Neural progenitor cell (in vitro differentiated cells): ENCODE measurements at places on chromosomes 6 and 20.

- H3K36me3 ChIP-seq = no peaks in the 10 kb centered on the region
- no peak for DNase-seq
- H3K4me1 ChIP-seq = peaks cover 30% of the 10 kb centered on the region
- peaks cover 27% of the 10 kb centered on the region for H3K27me3 ChIP-seq
Observed at GRCh38 chr20:62820208-62820961, 3.5 kb downstream of the COL9A3 start.

DNA sequence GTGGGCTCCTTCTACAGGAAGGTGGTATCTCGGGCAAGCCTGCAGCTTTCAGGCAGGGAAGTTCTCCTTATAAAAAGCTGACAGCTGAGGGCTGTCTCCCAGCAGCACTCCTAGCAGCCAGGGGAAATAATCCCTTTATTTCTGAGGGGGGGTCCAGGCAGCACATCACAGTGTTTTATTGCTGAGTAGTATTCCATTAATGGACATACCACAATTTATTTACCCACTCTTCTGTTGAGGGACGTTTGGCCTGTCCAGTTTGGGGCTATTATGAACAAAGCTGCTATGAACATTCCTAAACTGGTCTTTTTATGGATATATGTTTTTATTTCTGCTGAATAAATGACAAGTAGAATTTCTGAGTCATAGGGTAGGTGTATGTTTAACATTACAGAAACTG is 20.0 kb upstream of the PHACTR2 start:
- H3K36me3 ChIP-seq = no peaks in the 10 kb centered on the region
- no peak for DNase-seq
- no peak overlapping the region for H3K27ac ChIP-seq
- H3K27me3 ChIP-seq = no peaks in the 10 kb centered on the region
- H3K4me3 ChIP-seq = no peak overlapping the region

- H3K4me3 ChIP-seq = no peak overlapping the region
- H3K27ac ChIP-seq = no peak overlapping the region
- H3K36me3 ChIP-seq = no peaks in the 10 kb centered on the region
- peaks cover 39% of the 10 kb centered on the region for H3K27me3 ChIP-seq
Observed at GRCh38 chr6:36280983-36281382, 11.1 kb downstream of the PNPLA1 start.

GRCh38 chr20:57503035-57503658 is 21.8 kb downstream of the CTCFL start:
- no peaks in the 10 kb centered on the region for H3K36me3 ChIP-seq
- H3K27ac ChIP-seq = no peak overlapping the region
- no peak for DNase-seq
- H3K4me1 ChIP-seq = peaks cover 47% of the 10 kb centered on the region
